ENCODE measurements at places on chromosomes 11 and 22. TPM values are rescaled to one million over a fixed set of nuclear protein-coding genes. Genes with fewer than 3 reads are reported as not detected.

GRCh38 chr11:6200975-6201374 lies 2.0 kb downstream of the OR52W1 start:
- peak; percentile 47 for DNase-seq

- DNase-seq = no peak
These were observed 400.3 kb downstream of the AASDHPPT start for GRCh38 chr11:106477776-106478175.

The RIC3 gene
- total RNA-seq = 17.3 TPM

DNA sequence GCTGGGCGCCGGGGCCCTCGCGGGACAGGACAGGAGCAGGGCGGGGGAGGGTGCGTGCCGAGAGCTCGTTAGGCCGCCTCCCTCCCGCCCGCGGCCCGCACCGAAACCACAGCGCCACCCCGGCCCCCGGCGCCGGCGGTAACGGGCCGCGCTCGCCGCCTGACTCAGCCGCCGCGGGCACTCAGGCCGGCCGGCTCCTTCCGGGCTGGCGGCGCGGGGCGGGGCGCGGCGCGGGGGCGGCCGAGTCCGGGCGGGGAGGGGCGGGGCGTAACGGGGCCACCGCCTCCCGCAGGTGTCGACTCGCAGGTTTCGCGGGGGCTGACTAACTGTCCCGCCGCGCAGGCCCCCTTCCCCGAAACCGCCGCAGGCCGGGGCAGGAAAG lies at the start of gene AP5B1:
Gene AP5B1 (minus strand): TSS at position 207 of the 382 bp plus-strand sequence. CDS start 385 bp downstream, outside the sequence.
- DNase-seq = peak; percentile 87

DNA sequence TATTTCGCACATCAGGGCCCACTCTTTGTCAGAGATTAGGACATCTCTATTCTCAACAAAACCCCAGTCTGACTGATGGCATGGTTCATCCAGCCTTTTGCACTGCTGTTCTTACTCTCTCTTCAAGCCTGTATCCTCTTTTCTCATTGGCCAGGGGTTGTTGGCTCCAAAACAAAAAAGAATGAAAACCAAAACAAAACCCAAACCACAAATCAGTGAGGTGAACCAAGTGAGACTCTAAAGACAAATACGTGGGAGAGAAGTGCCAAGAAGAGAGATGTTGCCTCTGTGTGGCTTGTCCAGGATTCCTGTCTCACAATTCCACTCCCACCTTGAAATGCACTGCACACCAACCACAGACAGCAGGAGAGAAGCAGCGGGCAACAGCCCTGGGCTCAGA lies 278.9 kb upstream of the NARS2 start:
- no peak for DNase-seq

DNA sequence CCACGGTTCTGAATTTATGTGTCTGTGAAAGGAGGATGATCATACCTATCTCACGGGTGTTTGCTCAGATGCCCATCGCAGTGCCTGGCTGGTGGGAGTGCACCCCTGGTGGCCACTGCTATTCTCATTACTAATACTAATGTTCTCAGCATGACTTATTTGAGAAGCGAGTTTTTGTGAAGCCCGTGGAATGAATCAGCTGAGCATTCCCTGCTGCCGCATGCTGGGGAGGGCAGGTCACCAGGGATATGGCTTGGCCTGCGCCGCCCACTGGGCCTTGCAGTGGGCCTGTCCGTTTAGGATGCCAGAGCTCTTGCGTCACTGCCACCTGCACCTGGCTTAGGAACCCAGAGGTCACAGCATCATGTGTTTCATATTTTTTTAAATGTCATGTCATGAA lies 16.9 kb downstream of the CTTN start:
- no peak for DNase-seq

DNA sequence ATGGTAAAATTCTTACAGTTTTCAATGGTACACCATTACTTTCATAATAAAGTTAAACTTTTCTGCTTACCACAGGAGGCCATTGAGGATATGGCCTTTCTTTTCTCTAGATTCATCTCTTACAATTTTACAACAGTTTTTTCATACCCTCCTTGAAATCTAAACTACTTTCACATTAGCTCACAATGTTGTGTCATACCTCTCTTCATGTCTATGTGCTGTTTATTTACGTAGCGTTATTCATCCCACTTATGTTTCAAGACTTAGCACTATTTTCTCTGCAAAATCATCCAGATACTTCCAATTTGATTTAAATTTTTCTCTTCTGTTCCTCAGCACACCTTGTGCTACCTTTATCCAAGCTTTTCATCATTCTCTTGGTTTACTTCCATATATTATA lies 123.3 kb downstream of the METTL15 start:
- DNase-seq = no peak

DNA sequence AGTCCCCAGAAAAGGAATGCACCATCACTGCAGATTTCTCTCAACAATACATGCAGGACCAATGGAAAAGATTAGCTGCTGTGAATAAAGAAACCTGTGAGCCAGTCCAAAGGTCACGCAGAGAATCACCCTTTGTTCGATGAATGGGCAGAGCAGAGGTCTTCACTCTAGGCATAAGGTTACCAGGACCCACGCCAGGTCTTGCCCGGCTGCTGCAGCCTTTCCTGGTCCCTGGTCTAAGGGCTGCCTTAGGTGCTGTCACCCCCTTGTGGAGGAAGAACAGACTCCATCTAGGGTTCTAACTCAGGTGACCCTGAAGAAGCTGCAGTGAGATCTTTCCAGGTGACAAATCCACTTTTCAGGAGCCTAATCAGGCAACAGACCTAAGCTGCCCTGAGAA lies 29.0 kb upstream of the NAP1L4 start:
- peak; percentile 78 for DNase-seq

GRCh38 chr11:10638316-10638925 lies 55.1 kb downstream of the IRAG1 start:
- peak; percentile 84 for DNase-seq

- no peak for DNase-seq
These were observed 12.2 kb downstream of the NEU3 start for GRCh38 chr11:75000975-75001354.

GRCh38 chr22:24954114-24954463 lies 1.6 kb downstream of the KIAA1671 start:
- no peak for DNase-seq

The UPK3A gene
- total RNA-seq = not detected

The ANO5 gene
- total RNA-seq = 11.2 TPM

DNA sequence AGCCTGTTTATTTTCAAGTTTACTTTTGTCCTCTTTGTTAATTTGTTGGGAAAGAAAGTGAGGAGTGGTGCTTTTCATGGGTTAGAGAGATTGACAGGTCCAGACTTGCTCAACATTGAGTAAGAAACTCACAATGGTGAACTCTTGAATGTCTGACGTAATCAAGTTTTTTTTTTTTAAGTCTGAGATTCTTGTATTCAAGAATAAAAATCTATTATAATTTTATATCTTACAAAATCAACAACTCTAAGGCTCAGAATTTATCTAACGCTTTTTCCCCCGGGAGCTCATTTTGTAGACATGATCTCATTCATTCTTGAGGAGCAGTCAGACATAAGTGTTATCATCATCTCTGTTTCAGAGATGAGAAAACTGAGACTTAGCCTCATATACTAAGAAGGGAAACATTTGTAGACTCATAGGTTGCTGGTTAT lies 39.1 kb upstream of the SPTBN2 start:
- DNase-seq = no peak

The APOBEC3B gene
- total RNA-seq = not detected

The MYOD1 gene
- not detected for total RNA-seq

GRCh38 chr11:73326929-73327811 lies 19.1 kb downstream of the ARHGEF17 start:
- no peak for DNase-seq

GRCh38 chr11:706439-706956 lies 467 bp downstream of the EPS8L2 start:
- peak; percentile 63 for DNase-seq

DNA sequence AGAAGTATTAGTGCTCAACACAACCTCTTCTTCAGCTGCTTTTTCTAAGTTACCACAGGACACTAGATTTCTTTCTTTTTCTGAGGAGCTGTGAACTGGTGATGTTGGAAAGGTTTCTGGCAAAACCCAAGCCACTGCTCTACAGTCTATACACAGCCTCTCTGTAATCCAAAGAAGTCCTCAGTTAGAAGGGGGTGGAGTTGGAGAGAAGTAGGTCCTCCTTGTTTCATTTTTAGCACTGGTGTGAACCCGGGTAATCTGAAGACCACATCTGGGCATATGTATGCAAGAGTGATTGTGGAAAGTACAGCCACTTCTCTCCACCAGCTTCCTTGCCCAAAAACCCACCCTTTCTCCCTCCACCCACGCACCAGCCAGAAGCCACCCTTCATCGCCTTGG lies 1168.1 kb downstream of the LRRC4C start:
- DNase-seq = no peak

All from stomach (tissue), 19 donors.